ENCODE measurements at places on chromosomes 6 and 20. TPM values are rescaled to one million over a fixed set of nuclear protein-coding genes. Genes with fewer than 3 reads are reported as not detected.

DNA sequence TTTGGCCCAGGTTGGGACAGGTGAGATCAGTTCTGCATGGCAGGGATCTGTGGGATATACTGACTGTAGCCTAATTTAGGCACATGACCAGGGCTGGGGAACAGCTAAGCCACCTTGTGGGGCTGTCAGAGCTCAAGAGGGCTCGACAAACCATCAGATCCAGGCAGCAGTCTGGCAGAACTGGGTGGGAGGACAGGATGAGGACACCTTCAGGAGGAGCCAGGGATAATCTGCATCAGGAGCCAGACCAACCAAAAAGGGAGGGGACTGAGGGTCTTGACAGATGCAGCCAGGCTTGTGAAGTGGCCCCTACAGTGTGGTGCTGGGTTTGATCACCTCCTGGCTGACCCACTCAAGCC, 123.4 kb downstream of the MAFB start:
- no peak for DNase-seq

CENPW gene
- 85.1 TPM for total RNA-seq

- no peak for DNase-seq
These were observed 60.4 kb downstream of the LAMP5 start for GRCh38 chr20:9574776-9575175.

- DNase-seq: no peak
These were observed 202.3 kb downstream of the RPS12 start for GRCh38 chr6:133016631-133017030.

- no peak for DNase-seq
These were observed 9.9 kb downstream of the KIAA1755 start for GRCh38 chr20:38250609-38251008.

- DNase-seq: no peak
These were observed 63.4 kb upstream of the MAP3K7 start for GRCh38 chr6:90650041-90650940.
